SK-N-SH (cell line): ENCODE measurements at places on chromosomes 13 and 19. TPM values are rescaled to one million over a fixed set of nuclear protein-coding genes. Genes with fewer than 3 reads are reported as not detected.
A peak's percentile ranks its signal among the peaks of the same experiment; 100 is the strongest.

ZNF700 gene
- polyA plus RNA-seq = 3.5 and 4.4 TPM in 2 replicates

CDX2 gene
- polyA plus RNA-seq = not detected in 2 replicates

LAIR1 gene
- polyA plus RNA-seq = not detected in 2 replicates

KCNN4 gene
- polyA plus RNA-seq = 21.0 and 22.2 TPM in 2 replicates

SSC5D gene
- 2.6 and 4.9 TPM in 2 replicates for polyA plus RNA-seq

ZNF585A gene
- 9.8 and 13.0 TPM in 2 replicates for polyA plus RNA-seq

ENOX1 gene
- polyA plus RNA-seq = 5.8 and 6.6 TPM in 2 replicates

C19orf47 gene
- polyA plus RNA-seq = 13.9 and 17.2 TPM in 2 replicates

TMEM255B gene
- polyA plus RNA-seq = 10.6 and 14.8 TPM in 2 replicates

- no peak for DNase-seq
These were observed 20.3 kb downstream of the FLT1 start for GRCh38 chr13:28474491-28475134.

GRCh38 chr19:54871696-54872095 is 2.3 kb upstream of the FCAR start:
- DNase-seq = no peak

DNA sequence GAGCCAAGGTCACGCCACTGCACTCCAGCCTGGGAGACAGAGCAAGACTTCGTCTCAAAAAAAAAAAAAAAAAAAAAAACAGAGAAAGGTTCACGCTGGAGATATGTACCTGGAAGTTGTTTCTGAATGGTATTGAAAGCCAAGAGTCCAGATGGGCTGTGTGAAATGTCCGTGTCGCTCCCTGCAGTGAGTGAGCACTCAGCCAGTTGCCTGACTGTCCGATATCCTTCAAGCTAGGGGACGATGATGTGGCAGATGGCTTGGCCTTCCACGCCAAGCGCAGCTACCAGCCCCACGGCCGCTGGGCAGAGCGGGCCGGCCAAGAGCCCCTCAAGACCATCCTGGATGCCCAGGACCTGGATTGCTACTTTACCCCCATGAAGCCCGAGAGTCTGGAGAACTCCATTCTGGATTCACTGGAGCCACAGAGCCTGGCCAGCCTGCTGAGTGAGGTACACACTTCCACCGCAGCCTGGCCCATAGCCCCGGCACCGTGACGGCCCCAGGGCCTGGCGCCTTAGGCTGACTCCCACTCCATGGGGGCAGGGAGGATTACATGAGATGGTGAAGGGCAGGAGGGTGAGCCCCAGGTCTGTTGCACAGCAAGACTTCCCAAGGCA is 11.7 kb upstream of the OVOL3 start:
- no peak for DNase-seq

GRCh38 chr19:46637224-46637623 is 1.2 kb upstream of the GNG8 start:
- DNase-seq = no peak

- DNase-seq = peak; percentile 60
These were observed 880 bp downstream of the SWSAP1 start for GRCh38 chr19:11375143-11375948.

- no peak for DNase-seq
These were observed 13.9 kb upstream of the FBXO27 start for GRCh38 chr19:39046037-39046821.
